ENCODE measurements at places on chromosomes 1 and 21.

- no peak for DNase-seq
Observed at GRCh38 chr1:248821101-248821500, 4.6 kb downstream of the SH3BP5L start.

DNA sequence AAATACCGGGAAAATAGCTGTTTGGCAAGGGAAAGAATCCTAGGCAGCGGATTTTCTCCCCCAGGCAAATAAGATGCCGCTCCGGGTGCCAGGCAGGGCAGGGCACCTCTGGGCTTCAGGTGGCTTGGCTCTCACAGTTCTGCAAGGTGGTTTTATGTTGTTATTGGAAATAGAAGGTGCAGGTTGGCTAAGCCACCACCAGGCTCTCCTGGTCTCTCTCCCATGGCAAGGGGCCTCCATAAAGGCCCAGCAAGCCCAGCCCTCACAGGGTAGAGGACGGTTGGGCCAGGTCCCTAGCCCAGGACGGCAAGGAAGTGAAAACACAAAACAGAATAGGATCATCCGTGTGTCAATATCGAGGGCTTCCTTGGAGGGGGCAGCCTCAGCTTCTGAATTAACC lies 37.6 kb upstream of the GPR153 start:
- DNase-seq, result no peak

GRCh38 chr1:117661027-117661426 lies 55.2 kb downstream of the TENT5C start:
- peak; percentile 53 for DNase-seq

DNA sequence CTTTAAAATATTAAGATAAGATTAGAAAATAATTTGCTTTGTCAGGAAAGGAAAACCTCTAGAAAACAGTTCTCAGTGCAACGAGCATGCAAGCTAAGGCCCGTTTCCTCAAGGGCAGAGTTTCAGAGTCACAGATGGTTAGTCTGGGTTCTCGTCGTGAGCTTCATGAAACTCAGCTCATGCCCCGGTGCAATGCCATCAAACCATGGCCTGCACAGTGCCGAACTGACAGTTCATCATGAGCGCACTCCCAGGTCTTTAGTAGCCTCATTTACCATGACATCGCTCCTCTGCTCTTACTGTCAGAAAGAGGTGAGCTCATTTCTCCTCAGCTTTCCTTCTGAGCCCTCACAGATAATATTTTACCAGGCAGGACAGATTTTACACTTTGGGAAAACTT lies 319.2 kb downstream of the NTNG1 start:
- DNase-seq, result no peak

All from DND-41 (cell line).